Suppressor macrophage treated with lipopolysaccharide for 4 hours (primary cell): ENCODE measurements at places on chromosomes 2 and 18.

- DNase-seq, result no peak
Observed at GRCh38 chr18:61530681-61531080, 197.5 kb downstream of the CDH20 start.

DNA sequence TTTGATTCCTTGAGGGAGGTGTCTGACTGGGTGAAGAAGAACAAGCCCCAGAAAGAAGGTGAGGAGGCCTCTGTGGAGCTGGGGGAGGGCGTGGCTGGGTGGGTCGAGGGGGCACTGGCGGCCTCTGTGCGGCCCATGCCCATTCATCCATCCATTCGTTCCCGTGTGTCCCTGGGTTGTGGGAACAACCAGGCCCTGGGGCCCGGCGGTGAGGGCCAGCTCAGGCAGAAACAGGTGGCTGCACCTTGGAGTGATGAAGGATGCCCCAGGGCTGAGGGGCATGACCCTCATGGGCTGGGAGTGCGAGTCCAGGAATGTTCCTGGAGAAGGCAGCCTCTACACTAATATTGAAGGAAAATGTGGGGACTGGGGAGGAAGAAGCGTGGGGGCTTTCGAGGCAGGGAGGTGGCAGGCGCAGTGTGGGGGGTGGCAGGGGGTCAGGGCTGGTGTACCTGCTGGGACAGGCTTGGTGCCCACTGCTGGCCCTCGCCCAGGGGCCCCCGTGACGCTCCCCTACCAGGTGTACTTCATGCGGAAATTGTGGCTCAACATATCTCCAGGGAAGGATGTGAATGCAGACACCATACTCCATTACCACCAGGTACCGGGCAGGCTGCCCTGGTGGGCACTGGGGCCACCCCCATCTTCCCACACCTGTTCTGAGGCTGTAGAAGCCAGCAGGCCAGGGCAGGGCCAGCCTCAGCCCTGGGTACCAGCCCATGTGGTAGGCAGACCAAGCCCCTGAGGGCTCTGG, 11.2 kb upstream of the GPR17 start:
- DNase-seq, result no peak

GRCh38 chr2:180823546-180824141, 156.8 kb upstream of the UBE2E3 start:
- no peak for DNase-seq

GRCh38 chr18:44957461-44957860, 276.8 kb downstream of the SETBP1 start:
- no peak for DNase-seq

DNA sequence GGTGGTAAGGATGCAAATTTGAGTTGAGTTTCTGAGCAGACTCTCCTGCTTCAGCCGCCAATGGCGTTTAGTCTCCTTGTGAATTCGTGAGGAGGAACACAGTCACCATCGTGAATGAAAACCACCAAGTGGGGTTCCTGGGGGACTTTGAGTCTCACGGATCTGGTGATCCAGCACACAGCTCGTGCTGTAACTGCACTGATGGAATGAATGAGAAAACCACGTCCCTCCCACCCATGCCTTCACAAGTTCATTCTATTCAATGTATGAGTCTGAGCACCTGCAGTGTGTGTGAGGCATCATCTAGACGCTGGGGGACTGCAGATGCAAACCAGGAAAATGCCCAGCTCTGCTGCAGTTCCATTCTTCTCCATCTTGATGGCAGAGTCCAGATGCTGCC, 127.9 kb downstream of the PIEZO2 start:
- no peak for DNase-seq

- peak; percentile 3 for DNase-seq
Observed at GRCh38 chr2:228048838-228049490, 132.5 kb downstream of the SPHKAP start.

DNA sequence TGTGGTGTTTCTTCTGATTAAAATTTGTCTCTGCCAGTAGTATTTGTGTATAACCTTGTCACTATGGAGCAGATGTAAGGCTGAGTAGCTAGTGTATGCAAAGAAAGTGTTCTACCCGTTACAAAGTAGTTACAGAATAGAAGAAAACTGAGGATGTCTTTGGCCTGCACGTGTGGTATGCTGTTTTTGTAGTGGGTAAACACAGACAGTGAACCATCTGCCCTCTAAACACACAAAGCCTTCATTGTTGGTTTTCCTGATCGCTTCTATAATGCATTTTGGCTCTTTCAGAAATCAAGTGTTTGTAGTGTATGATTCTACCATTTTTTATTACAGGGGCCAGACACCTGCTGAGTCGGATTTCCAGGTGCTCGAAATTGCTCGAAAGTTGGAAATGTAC, 61.5 kb downstream of the FARP2 start:
- no peak for DNase-seq

DNA sequence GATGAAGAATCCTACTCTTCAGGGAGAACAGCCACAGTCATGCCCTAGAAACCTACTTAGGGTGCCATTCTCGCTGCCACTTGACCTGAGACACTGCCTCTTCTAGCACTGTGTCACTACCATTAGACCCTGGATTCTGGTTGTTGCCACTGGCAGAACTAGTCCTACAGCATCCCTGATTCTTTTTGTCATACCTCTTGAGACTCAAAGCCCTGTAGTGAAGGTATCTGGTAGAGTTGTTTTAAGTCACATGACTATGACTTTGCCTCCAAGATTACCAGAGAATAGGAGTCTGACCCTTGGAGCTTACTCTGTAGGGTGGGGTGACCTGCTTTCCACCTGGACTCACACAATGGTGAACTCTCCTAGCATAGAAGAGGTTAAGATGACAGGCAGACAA, 296.7 kb downstream of the TNS1 start:
- DNase-seq, result no peak

- no peak for DNase-seq
Observed at GRCh38 chr2:18701981-18702380, 112.6 kb upstream of the NT5C1B start.

DNA sequence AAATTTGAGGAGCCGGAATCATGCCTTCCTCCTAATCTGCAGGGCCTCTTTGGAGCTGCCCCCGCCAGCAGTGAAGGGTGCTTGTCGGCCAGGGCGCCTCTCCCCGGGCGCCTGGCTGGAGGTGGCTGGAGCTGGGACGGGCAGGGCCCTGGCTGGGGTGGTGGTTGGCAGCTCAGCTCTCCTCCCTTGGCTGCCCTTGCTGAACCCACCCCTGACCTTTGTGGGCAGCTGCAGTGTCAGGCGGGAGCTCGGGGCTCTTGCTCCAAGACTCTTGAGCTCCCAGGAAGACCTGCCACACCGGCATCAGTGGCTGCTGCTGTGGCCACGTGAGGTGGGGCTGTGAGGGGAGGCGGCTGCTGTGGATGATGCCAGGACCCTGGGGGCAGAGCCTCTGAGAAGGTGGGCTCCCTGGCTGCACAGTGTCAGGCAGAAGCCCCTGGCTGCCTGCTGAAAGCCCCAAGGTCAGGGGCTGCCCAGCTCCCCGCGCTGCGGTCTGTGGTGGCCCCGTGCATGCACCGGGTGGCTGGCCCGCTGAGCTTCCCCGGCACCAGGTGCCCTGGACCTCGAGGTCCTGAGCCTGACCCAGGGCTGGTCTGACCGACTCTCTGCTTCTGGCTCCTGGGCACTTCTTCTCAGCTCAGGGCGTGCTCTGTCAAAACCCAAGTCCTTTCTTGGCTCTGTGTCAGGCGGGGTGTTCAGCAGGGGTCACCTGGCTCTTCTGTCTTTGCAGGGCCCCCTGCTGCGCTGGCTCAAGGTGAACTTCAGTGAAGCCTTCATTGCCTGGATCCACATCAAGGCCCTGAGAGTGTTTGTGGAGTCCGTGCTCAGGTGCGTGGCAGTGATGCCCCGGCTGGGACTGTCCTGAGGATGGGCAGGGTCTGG, 34.5 kb downstream of the PDIA6 start:
- no peak for DNase-seq

DNA sequence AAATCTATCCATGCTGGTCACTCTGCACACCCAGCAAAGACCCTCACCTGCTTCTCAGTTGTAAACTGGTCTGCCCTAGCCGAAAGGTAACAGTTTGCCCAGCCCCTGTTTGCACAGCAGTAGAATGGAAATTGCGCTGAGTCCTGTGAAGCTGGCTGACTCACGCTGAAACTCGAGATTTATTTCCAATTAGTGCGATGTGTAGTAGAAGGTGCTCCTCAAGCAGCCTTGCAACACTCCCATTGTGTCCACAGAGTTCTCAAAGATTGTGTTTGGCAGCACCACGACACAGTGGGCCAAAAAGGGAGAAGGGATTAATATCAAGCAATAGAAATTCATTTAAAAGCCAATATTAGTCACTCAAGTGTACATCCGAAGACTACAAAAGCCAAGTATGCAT, 21.7 kb upstream of the APCDD1 start:
- DNase-seq, result no peak

GRCh38 chr2:202612145-202612544, 22.6 kb upstream of the FAM117B start:
- no peak for DNase-seq

DNA sequence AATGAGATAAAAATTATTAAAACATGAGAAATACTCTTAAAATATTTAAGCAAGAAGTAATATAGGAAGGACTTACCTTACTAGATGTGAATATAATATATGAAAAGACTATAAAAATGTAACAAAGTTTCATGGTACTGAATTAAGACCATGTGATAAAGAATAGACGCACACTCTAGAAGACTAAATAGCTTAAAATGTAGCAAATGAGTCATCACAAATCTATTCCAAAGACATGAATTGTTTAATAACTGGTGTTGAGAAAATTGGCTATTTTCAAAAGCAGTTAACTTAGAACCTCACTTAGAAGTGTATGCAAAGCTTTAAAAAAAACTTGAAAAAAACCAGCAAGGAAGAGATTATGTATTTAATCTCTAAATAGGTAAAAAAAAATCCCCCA, 64.1 kb downstream of the POLE4 start:
- DNase-seq, result no peak

DNA sequence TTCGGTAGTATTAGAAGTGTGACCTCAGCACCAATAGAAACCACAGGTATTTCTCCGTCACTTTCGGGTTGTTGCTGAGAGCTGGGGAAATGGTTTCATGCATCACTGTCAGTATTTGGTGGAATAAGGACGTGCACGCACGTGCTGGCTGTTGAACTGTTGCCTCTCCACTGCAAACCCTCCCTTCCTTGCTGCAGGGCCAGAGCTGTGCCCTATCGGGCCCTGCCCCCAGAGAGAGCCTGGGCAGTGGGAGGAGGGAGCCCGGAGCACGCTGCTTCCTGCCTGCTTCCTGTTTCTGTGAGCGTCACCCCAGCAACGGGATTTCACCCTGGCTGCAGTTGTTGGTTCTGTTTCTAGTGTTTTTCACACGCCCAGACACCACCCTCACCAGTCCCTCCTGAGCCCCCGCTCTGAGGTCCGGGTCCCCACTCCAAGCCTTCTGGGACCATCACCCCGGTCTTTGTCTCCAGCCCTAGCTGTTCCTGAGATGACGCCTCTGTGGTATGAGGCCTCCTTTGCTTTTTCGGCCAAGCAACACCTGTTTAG, 47.4 kb downstream of the LRRFIP1 start:
- DNase-seq, result peak; percentile 91

DNA sequence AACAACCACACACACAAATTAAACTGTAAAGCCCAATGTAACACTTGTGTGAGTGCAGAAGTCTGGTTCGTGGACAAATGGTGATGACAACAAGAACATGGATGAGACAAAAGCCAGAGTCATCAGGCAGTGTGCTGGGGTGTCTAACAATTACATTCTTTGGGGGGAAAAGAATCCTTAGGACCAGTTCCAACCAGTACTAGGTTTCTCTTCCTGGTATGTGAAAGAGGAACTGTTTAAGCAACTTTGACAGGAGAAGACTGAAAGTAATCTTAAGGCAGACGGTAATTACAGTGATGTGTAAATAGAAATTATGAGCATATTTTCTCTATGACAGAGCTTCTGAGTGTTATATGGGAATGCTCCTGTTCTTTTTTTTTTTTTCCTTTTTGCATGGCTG, 133.4 kb downstream of the AFF3 start:
- DNase-seq, result peak; percentile 50

DNA sequence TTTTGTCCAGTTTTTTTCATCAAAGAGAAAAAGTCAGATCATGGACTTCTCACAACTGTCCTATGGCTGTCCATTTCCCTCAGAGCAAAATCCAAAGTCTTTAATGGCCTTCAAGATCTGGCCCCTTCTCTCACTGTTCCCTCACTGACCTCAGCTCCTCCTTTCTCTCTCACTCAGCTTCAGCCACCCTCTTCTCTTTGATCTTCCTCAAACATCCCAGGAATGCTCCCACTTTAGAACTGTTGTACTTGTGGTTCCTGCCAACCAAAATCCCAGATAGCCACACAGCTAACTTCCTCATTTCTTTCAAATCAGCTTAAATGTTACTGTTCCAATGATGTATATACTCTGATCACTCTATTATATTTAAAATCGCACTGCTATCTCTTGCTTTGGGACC, 82.9 kb downstream of the NUP35 start:
- no peak for DNase-seq

GRCh38 chr2:55052129-55053061, 2.1 kb upstream of the RTN4 start:
- no peak for DNase-seq

DNA sequence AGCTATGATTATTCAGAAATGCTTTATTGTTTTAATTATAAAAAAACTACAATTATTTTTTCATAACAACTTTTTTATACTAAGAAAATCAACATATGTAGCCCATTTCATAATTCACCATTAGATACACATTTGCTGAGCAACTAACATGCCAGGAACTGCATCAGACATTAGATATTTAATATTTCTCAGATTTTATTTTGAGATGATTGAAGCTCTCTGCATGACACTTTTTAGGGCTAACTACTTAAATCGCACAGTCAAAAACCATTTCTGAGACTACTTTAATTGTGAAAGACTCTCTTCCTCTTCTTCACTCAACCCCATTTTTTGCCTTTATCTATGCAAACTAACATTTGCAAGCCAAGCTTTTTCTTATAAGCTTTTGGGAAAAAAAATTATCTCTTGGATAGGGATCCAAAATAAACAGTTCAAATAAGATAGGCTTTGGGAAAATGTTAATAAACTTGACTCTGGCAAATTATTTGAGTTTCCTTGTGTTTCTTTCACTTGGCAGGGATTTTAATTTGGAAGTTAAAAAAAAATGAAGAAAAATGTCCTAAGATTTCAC, 9.1 kb upstream of the COL3A1 start:
- no peak for DNase-seq

- DNase-seq, result peak; percentile 83
Observed at GRCh38 chr2:9139491-9140443, 66.8 kb upstream of the ASAP2 start.

- peak; percentile 93 for DNase-seq
Observed at GRCh38 chr2:46096260-46096659, 200.9 kb upstream of the EPAS1 start.

- DNase-seq, result no peak
Observed at GRCh38 chr18:48109961-48110493, 179.6 kb upstream of the SMAD2 start.

- no peak for DNase-seq
Observed at GRCh38 chr18:45464619-45465018, 150.7 kb upstream of the SLC14A2 start.

- no peak for DNase-seq
Observed at GRCh38 chr2:28979576-28980366, 1.3 kb upstream of the TOGARAM2 start.

- DNase-seq, result no peak
Observed at GRCh38 chr2:69674316-69674670, 30.8 kb upstream of the AAK1 start.

GRCh38 chr2:64865831-64866345, 123.3 kb upstream of the SLC1A4 start:
- no peak for DNase-seq
